ENCODE measurements at places on chromosomes 4 and X.

- no peak for DNase-seq
Measured at GRCh38 chr4:98470831-98471230, 187.6 kb downstream of the TSPAN5 start.

GRCh38 chr4:16991450-16991849 is 93.0 kb upstream of the LDB2 start:
- no peak for DNase-seq

DNA sequence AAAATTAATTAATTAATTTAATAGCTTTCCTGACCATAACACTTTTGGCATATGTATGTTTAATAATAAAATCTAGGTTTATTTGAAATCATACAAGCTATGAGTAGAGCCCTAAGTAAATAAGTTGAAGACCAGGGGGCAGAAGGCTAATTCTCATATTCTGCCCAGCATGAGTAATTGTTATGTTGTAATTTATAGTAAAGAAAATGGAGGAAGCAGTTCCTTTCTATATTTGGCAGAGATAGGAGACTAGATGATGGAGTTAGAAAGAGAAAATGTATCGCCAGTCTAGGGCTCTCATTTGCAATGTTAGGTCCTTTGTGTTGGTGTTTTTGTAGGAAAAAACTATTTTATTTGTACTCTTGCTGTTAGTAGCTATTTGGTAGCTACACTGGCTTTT is 89.1 kb downstream of the FNIP2 start:
- no peak for DNase-seq

- no peak for DNase-seq
Measured at GRCh38 chr4:175054980-175055379, 136.8 kb downstream of the ADAM29 start.

- DNase-seq: no peak
Measured at GRCh38 chrX:106581856-106582255, 29.9 kb upstream of the RADX start.

DNA sequence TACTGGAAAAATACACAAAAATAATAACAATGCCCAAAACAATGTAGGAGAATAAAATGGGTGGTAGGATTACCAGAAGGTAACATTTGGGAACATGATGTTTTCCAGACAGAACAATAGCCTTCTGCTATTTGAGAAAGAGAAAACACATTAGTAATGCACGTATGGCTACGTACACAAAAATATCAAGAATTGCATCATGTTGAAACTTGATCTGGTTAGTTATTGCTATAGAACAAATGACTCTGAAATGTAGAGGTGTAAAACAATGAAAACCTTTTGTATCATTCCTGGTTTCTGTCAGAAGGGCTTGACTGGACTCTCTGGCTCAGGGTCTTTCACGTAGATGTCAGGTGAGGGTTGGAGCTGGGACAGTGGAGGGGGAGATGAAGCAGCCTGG is 1040.0 kb downstream of the FAT4 start:
- DNase-seq: no peak

- no peak for DNase-seq
Measured at GRCh38 chr4:87118421-87118820, 102.0 kb downstream of the KLHL8 start.

GRCh38 chr4:100881283-100881682 is 363.5 kb upstream of the EMCN start:
- no peak for DNase-seq

- DNase-seq: no peak
Measured at GRCh38 chrX:44245733-44246132, 97.7 kb downstream of the EFHC2 start.

- no peak for DNase-seq
Measured at GRCh38 chrX:40550066-40550465, 30.7 kb upstream of the ATP6AP2 start.

DNA sequence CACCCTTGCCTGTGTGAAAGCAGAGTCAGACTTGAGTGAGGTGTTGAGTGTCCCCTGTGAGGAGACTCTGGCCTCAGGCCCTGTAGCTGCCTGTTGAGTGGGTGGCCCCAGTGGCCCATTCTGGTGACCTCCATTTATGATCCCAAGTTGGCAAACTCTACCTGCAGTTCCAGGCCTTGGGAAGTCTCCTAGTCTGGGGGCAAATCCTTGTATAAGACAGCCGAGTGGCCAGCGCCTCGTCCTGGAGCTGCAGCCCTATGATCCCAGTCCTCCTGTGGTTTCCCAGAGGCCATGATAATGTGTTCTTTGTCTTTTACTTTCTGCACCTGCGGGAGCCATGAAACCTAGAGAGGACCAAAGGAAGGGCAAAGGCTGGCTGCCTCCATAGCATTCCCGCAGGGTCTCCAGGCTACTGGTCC is 58.7 kb downstream of the NBDY start:
- no peak for DNase-seq

GRCh38 chr4:13986548-13986947 is 359.0 kb upstream of the BOD1L1 start:
- DNase-seq: no peak

- no peak for DNase-seq
Measured at GRCh38 chrX:78934866-78935265, 10.3 kb upstream of the P2RY10 start.

- DNase-seq: no peak
Measured at GRCh38 chrX:71301195-71301924, at the start of gene ITGB1BP2. TSS of gene ITGB1BP2 (plus strand) at chrX:71301750. CDS start at chrX:71301807, 57 bp downstream.

Measured in HTR-8/SVneo (cell line).